ENCODE measurements at places on chromosomes 7 and 10.

DNA sequence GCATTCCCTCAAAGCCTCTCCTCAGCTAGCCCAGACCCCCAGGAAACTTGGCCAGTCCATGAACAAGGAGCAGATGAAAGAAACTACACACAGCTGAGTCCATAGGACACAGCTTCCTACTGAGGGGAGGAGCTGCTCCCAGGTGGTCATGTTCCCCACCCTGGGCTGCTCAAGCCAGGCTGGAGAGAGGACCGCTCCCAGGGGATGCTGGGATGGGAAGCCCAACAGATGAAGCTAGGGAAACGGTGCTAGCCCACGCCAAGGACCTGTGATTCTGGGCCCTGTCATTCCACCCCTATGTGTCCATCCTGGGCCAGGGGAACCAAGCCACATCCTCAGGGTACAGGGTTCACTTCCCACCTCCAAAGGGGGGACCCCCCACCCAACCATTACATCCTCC lies 19.0 kb downstream of the KCNH2 start:
- no peak for DNase-seq

GRCh38 chr10:25451401-25451800 lies 276.6 kb downstream of the GPR158 start:
- no peak for DNase-seq

DNA sequence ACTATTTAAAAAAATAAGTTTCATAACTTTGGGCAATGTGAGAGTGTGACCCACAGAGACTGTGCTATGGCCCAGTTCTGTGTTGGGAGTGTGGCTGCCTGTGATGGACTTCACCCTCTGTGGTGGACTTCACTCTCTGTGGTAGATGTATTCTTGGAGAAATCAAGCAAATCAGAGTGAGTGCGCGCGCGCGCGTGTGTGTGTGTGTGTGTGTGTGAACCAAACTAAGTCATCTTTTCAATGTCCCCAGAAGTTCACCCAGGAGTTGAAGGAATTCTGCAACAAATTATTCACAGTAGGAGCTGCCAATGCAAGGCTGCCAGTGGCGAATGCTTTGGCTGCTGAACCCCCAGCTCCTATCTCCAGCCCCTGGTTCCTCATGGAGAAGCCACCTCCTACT lies 184.5 kb downstream of the ADAM12 start:
- DNase-seq = no peak

DNA sequence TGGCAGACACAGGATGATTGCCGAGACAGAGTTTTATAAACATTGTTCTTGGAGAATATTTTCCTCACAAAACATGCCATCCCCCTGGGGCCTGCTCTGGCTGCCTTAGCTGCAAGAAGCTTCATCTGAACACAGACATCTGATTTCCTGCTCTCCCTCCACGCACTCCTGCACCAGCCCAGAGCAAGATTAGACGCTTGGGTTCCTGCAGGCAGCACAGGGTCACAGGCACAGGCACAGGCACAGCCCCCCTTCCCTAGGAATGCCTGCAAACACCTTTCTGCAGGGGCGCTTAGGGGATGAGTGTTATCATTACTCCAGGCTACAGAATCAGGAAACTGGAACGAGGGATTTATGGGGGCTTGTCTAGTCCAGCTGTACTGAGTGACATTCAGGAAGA lies 450.3 kb downstream of the GRID1 start:
- no peak for DNase-seq

- DNase-seq = no peak
Measured at GRCh38 chr7:21113609-21114415, 314.1 kb upstream of the SP4 start.

- DNase-seq = no peak
Measured at GRCh38 chr7:118777308-118777707, 552.8 kb downstream of the ANKRD7 start.

DNA sequence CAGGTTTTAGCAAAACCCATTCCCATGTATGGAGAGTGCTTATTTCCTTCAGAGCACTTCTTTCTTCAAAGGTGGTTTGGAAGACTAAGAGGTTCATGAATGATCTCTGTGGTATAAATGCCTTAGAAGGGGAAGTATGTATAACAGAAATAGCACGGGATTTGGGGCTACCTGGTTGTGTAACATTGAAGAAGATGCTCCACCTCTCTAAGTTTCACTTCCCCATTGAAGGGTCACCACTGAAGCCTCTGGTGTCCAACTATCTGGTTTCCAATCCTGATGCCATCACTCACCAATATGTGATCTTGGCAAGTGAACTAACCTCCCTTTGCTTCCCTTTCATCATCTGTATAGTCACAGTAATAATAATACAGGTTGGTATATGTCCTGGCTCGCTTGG lies 37.2 kb downstream of the CYCS start:
- no peak for DNase-seq

- DNase-seq = no peak
Measured at GRCh38 chr10:17735166-17735941, 16.6 kb upstream of the TMEM236 start.

GRCh38 chr10:123045961-123046731 lies 37.3 kb downstream of the ACADSB start:
- no peak for DNase-seq

- DNase-seq = peak; percentile 12
Measured at GRCh38 chr7:123715198-123715597, 33.6 kb downstream of the WASL start.

GRCh38 chr7:98472521-98472954 lies 71.6 kb upstream of the BAIAP2L1 start:
- DNase-seq = no peak

DNA sequence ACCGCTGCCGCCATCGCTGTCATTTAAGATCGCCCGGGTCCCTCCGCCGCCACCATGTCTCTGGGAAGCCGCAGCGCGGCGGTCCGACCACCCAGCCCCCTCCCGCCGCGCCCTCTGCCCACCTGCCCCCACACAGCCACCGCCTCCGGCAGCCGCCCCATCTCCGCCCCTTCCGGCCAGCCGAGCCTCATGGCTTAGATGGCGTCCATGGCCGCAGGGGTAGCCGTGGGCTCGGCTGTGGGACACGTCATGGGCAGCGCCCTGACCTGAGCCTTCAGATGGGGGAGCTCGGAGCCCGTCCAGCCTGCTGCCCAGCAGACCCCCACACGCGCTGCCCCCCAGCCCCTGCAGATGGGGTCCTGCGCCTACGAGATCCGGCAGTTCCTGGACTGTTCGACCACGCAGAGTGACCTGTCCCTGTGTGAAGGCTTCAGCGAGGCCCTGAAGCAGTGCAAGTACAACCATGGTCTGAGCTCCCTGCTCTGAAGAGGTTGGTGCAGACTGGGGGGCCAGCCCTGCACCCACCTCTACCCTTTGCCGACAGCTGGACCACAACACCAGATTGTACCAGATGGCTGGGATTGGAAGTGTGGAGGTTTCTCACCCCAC lies 38.0 kb upstream of the TARP start:
- no peak for DNase-seq

- no peak for DNase-seq
Measured at GRCh38 chr7:106994833-106995232, 49.7 kb upstream of the PRKAR2B start.

GRCh38 chr7:137909042-137909441 lies 62.3 kb upstream of the DGKI start:
- DNase-seq = no peak

- DNase-seq = no peak
Measured at GRCh38 chr10:129078346-129078745, 388.7 kb upstream of the MGMT start.

GRCh38 chr7:1140476-1141104 lies 19.4 kb downstream of the ZFAND2A start:
- no peak for DNase-seq

DNA sequence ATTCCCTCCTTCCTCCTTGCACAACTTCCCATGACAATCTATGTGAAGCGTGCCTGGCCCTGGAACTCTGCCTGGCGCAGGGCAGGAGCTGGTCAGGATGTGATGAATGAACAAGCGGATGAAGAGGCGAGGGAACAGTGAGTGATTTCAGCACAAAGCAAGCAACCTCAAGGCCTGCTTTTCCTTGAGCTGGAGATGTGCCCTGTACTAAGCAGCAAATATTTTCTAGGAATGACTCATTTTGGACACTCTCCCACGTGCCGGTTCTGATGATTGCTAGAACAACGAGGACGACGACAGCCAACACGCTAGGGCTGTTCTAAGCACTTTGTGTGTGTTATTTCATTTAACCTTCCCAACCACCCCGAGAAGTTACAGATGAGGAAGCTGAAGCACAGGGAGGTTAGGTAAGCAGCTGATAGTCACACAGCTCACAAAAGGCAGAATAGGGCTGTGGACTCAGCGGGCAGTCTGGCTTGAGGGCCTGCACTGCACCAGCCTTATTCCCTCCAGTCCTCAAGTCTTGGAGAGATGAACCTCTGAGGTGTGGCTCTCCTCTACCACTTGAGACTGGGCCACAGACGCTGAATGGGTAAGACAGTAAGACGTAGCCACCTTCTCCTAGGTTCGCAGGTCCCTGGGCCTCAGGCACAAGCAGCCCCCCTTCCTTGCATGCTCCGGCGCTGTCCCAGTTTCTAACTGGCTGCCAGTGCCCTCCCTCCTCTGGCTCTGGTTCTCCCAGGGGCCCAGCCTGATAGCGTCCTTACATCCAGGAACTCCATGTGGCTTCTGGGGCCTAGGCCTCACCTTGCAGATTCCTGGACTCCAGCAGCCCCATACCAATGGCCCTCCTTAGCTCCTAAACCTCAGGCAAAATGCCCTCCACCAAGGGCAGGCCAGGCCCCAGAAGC lies 59.0 kb downstream of the YKT6 start:
- DNase-seq = peak; percentile 63

GRCh38 chr10:91759581-91759986 lies 38.6 kb upstream of the TNKS2 start:
- no peak for DNase-seq

DNA sequence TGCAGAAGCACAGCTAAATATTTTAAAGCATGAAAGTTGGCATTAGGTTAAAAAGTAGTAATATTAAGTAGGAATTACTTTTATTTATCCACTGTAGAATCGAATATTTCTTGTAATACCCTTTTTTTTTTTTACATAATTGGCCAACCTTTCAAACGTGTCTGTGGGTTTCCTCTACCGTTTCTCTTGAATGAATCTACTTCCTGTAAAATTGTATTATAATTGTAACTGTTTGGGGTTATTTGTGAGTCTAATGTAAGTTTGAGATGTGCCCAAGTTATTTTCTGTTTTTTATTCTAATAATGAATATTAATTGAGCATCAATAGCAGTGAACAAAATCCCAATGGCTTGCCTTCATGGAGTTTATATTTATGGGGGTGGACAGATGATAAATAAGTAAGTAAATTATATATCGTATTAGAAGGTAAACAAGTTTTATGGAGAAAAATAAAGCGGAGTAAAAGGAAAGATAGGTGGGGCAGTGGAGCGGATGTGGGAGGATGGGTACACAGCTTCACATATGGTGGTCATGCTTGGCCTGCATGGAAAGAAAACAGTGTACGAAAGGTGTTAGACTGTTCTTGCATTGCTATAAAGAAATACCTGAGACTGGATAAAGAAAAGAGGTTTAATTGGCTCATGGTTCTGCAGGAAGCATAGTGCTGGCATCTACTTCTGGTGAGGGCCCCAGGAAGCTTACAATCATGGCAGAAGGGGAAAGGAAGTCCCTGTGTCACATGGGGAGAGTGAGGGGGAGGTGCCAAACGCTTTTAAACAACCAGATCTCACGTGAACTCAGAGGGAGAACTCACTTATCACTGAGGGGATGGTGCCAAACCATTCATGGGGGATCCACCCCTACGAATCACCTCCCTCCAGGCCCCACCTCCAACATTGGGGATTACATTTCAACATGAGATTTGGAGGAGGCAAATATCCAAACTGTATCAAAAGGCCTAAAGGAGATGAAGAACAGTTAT lies 5.4 kb downstream of the TSPAN13 start:
- no peak for DNase-seq

GRCh38 chr10:70834441-70835151 lies 18.8 kb downstream of the SGPL1 start:
- DNase-seq = no peak

- no peak for DNase-seq
Measured at GRCh38 chr7:17556247-17556956, 257.9 kb downstream of the AHR start.

- DNase-seq = no peak
Measured at GRCh38 chr10:20299034-20299736, 483.0 kb downstream of the PLXDC2 start.

- no peak for DNase-seq
Measured at GRCh38 chr10:111516144-111516543, 439.3 kb downstream of the ADRA2A start.

DNA sequence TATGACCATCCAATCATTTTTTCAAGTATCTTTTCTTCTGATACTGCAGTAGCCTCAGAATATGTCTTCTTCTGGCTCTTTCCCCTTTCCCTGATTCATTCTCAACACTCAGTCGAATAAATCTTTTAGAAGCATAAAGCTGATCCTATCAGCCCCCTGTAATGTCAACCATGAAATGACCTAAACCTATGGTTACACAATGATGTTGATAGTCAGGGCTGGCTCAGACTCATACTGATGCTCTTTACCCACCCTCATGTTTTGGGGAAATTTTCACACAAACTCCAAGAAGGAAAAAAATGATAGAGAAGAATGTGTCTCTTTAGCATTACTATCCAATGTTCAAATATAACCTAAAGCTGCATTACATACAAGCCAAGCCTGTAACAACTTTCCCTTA lies 76.0 kb downstream of the AASS start:
- no peak for DNase-seq

DNA sequence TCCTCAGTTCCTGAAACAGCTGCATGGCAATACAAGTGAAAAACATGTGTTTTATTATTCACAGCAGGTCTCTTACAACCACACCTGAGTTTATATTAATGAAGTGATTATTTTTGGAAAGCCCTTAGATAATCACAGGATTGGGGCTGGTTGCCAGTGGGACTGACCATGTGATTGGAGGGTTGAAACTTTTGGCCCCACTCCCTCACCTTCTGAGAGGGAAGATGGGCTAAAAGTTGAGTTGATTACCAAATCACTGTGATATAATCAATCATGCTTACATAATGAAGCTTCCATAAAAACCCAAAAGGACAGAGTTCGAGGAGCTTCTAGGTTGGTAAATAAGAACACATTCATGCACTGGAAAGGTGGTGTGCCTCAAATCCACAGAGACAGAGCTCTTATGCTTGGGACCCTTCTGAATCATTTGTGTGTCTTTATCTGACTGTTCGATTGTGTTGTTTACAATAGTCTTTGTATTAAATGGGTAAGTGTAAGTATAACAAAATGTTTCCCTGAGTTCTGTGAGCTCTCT lies 393.9 kb downstream of the RPS24 start:
- no peak for DNase-seq

DNA sequence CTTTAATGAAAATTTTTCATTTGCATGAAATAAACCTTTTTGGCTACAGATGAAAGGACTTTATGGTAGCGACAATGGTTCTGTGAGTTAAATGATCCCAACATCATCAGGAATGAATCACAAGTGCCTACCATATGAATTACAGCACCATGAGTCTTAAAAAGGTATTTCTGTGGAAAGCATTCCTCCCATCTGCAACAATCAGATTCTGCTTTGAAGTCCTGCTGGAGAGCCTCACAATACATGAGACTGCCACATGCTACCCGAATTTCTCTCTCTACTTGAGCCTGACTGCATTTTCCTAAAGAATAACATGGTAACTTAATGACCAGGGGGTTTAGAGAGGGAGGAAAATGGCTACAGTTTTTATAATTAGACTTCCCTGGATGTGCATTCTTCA lies 190.3 kb downstream of the TWIST1 start:
- no peak for DNase-seq
